NK-92 treated with Interleukin-12 subunit alpha and Interleukin-12 subunit beta, amount 100 ng/mL, for 24 hours (cell line): ENCODE measurements at places on chromosomes 12 and 14.
A peak's percentile ranks its signal among the peaks of the same experiment; 100 is the strongest.

DNA sequence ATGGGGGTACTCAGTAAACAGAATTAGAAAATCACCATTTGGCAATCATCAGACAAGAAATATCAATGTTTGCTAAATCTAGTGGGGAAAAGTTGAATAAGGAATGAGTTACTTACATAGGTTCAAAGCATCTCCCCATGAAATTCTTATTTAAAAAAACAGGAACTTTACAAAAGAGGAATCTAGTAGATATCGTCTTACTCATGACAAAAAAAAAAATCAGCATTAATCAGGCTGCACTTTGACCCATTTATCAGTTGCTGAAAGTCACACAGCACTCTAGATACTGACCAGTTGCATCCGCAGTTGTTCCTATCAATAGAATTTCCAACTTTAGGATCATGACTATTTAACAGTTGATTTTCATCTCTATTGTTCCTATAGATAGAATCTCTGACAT, 5.8 kb upstream of the DICER1 start:
- no peak for DNase-seq

DNA sequence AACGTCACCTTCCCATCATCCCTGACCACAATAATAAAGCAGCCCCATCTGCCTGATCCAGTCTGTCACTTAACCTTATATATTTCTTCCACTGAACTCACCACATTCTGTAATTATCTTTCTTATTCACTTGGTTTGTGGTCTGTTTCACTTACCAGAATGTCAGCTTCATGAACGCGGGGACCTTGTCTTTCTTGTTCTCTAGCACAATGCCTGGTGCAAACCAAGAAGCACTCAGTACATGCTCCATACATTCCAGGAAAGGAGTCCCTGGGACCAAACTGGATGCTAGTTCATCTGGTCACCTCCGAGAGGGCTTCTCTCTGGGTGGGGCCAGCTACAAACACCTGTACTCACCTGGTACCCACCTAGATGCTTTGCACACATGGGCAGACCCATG, 17.4 kb upstream of the ANKRD33 start:
- DNase-seq: no peak

DNA sequence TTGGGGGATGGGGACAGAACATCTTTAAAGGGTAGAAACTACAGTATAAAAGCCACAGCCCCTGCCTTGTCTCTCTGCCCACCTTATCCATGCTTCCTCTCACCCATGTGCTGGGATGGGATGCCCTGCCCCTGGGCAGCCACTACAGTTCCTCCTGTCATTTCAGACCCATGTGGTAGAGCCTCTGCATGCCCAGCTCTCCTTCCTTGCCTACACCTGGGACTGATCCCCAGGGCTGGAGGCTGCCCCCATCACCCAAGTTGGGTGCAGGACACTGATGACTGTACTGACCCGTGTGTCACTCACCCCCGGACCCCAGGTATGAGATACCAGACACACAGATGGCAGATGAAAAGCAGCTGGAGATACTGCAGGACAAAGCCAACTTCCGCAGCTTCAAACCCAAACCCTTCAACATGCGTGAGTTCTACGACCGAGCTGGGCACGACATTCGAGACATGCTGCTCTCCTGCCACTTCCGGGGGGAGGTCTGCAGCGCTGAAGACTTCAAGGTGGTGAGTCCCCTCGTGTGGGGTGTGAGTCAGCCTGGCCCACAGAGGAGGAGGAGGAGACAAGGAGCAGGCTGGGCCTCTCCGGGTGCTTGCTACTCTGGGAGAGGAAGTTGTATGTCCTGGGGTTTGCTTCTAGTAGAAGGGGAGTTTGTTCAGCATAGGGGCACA, 2.2 kb downstream of the ASIC1 start:
- no peak for DNase-seq

DNA sequence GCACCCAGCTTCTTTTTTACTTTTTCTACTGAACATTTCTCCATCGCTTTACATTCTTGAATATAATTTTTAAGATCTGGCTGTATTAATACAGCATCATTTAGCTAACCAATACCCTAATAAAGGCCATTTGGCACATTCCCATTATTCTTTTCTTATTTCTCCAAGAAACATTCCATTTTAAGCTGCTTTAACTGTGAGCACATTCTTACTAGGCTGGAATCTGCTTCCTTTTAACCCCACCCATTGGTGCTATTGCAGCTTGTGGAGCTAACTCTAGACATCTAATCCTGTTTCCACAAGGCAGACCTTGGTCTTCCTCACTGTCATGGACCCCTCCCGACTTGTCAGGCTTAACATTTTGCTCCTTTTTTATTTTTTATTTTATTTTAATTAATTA, 15.2 kb downstream of the CALM1 start:
- no peak for DNase-seq

GRCh38 chr14:91402348-91402747, 15.3 kb downstream of the CCDC88C start:
- no peak for DNase-seq

DNA sequence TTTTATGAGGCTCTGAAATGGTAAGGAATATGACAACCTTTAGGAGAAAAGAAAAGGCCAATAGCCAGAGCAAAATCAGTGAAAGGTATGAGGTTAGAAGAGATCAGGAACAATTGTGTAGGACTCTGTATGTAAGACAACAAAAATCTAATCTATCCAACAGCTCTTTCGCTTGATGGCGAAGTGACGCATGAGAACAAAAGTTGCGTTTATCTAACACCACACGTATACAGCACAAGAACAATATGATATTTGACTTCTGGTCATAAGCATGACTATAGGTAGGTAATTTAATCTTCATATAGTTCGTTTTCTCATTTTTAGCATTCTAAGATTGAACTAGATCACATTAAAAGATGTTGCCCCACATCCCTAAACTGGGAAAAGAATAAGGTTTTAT, 1.5 kb downstream of the CLECL1 start:
- no peak for DNase-seq

DNA sequence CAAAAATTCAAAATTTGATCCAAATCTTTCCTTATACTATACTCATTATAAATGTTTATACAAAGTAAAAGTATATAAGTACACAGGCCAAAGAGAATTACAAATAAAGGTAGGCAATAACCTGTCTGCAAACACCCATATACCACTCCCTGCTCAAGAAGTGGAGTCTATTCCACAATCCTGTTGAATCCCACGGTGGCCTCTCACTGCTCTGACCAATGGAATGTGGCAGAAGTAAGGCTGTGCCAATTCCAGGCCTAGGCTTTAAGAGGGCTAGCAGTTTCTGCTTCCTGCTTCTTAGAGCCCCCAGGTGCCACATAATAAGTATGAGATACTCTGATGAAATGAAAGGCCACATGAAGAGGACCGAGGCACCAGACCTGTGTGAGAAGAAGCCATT, 79.8 kb upstream of the CFL2 start:
- no peak for DNase-seq

GRCh38 chr14:77400216-77400615, 23.0 kb downstream of the SAMD15 start:
- DNase-seq: no peak

GRCh38 chr12:128813392-128813791, 10.4 kb downstream of the SLC15A4 start:
- DNase-seq: no peak

- DNase-seq: no peak
Measured at GRCh38 chr12:117499759-117500485, 138.5 kb upstream of the NOS1 start.

- DNase-seq: no peak
Measured at GRCh38 chr12:26238341-26239121, 43.2 kb downstream of the SSPN start.

- no peak for DNase-seq
Measured at GRCh38 chr14:50944647-50945413, 547 bp upstream of the PYGL start.

DNA sequence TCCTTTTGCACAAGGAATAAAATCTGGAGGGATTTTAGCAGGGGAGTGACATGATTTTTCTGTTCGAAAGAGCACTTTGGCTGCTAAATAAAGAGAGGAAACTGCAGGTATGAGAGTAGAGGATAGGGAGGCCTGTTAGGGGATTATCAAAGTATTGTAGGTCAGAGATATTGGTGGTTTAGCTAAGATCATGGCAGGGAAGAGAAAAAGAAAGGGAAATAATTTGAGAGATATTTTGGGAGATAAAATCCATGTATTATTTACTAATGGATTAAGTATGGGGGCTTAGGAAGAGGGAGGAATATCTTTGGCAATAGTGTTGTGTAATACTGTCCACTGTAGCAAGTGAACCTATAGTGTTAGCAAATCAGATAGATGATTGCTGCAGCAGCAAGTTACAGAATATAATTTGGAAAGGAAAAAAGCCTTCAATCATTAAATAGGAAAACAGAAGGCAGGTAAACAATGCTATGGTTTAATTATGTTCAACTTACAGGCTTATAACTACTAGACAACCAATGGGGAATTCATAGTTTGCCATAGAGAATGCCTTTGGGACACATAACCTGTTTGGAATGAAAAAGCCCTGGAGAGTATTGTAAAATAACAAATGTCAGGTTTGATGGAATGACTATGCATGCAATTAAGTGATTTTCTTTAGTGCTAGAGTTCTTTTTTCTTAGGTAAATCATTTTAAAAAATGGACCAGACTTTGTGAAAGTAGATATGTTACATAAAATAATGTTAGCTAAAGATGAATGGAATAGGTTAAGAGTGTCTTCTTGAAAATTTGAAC, 50.5 kb downstream of the ADIPOR2 start:
- DNase-seq: no peak

- DNase-seq: peak; percentile 56
Measured at GRCh38 chr12:110826592-110827200, 20.1 kb upstream of the CCDC63 start.

GRCh38 chr12:4141348-4142270, 132.0 kb upstream of the CCND2 start:
- no peak for DNase-seq

DNA sequence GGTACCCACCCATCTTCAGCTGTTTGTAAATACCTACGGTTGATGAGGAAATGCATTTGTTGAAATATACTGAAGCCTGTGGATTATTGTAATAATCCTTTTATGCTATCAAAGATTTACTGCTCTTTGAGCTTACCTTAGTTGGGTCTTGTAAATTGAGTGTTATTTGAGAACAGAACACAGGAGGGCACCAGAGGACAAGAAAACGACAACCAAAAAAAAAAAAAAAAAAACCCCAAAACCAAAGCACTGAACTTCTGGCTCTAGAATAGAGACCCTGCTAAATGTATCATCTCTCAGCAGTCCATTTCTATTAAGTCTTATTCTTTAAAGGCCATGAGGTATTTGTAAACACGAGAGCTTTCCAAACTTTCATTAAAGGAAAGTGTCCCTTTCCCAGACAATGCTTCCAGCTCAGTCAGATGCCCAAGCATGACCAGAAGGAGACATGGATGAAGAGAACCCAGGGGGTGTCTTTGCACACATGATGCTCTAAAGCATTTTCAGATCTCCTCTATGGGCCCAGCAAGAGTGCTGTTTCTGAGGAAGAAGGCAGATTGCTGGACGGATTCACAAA, 763.9 kb downstream of the NRXN3 start:
- DNase-seq: no peak

- no peak for DNase-seq
Measured at GRCh38 chr14:75989134-75989533, 3.6 kb downstream of the IFT43 start.

GRCh38 chr14:43540948-43541347, 966.1 kb downstream of the FSCB start:
- DNase-seq: no peak

DNA sequence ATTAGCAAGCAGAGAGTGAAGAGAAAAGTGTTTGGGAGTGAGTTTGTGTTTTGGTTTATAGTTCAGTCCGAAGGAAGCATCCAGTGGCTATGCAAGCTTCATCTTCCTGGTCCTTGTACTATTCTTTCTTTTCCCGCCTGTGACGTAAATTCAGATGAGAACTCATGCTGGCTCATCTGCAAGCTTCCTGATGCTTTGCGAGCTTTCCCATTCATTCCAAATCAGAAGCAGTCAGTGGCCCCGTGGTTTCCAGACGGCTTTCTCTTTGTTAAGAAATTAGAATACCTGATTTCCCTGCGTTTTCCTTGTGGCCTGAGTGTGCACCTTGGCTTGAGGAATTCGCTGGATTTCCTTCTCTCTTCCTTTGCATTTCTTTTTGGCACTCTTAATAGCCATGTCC, 89.5 kb downstream of the TESC start:
- no peak for DNase-seq

DNA sequence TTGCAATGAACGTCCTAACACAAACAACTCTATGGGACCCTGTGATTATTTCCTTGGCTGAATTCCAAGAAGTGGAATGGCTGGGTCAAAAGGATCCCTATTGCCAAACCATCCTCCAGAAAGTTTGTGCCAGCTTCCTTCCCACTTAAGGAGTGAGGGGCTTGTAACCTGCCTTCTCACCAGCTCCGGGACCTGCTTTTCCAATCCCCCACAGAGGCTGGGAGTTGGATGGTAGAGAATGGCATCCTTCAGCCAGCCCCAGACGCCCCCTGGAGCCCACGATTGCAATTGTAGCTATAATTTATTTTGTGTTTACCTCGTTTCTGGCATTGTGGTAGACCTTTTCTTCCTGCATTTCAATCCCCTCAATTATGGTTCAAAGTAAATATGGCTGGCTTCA, 9.7 kb upstream of the ZDHHC22 start:
- no peak for DNase-seq

- DNase-seq: no peak
Measured at GRCh38 chr12:62934799-62935674, at the start of gene PPM1H. Gene PPM1H, minus strand, starts transcription at chr12:62935150. Its CDS starts 414 bp downstream, at chr12:62934736.

DNA sequence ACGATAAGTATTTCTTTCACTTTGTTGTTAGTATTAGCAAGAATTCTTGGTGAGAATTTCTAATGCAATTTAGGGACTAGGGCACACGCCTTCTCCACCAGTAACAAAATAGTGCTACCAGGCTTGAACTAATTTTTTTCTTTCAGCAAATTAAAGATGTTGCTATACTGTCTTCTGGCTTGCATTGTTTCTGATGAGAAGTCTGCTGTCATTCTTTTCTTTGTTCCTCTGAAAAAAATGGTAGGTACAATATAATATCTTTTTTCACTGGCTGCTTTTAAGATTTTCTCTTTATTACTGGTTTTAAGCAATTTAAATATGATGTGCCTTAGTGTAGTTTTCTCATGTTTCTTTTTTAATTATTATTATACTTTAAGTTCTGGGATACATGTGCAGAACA, 171.2 kb downstream of the PCNX1 start:
- no peak for DNase-seq

DNA sequence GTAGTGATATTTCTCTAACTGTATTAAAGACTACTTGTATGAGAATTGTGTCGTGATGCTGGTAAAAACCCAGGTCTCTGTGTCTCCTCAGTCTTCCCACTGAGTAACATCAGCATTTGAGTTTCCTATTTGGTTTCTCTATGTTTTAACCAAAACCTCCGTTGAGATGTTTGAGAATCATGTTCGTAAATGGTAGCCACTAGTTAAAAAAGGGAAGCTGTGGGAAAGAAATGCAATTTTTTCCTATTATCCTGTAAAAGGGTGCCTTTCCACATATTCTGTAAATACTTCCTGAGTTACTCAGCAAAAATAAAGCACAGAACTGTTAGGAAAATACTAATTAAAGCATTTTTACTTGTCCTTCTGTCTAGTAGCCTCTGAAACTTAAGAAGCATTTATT, 7.0 kb downstream of the CLEC1B start:
- DNase-seq: no peak

- no peak for DNase-seq
Measured at GRCh38 chr14:62943202-62943601, 102.1 kb downstream of the KCNH5 start.

- DNase-seq: no peak
Measured at GRCh38 chr14:89955022-89955744, 544 bp upstream of the TDP1 start.
